ENCODE measurements at places on chromosomes 12 and 14.

DNA sequence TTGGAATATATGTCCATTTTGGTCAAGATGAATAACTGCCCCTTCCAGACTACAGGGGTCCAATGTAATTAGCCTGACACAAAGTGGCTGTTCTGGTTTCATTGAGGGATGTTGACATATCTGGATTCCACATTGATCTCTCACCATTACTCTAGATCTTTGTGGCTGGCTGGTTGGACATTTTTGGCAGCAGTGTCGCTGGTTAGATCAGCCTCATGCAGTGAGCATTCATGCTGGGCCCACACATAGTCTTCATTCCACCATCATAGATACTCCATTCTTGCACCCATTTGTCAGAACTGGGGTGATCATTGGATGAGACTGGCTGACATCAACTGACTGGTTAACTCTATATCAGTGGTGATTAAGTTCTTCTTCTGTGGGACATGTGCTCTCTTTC lies 74.4 kb downstream of the MGST1 start:
- peak; percentile 54 for DNase-seq

DNA sequence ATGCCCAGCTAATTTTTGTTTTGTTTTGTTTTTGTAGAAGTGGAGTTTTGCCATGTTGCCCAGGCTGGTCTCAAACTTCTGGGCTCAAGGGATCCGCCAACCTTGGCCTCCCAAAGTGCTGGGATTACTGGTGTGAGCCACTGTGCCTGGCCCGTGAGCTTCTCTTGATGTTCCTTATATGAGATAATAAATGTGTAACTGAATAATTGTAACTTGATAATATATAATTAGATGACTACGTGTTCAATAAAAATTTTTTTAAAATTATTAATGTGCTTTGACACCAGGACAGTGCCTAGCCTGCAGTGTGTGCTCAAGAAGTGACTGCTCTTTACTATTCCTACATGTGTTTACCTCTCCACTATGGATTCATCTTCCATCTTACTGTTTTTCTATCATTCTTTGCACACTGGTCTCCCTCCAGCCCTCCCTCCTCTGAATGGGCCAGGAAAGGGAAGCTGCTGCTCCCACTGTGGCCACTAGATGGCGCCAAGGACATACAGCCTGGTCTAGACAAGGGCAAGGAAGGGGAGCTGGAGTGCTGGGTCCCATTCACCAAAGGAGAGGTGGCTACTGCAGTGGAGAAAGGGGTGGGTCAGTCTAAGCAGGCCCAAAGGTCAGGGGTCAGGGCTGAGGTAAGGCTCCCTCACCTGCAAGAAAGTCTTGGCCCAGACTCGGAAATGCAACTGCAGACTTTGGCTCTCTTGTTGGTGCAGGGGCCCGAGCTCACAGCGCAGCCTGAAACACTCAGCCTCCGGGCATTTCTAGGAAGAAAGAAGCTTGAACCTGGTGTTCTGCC lies 14.7 kb upstream of the ZNF385A start:
- peak; percentile 83 for DNase-seq

DNA sequence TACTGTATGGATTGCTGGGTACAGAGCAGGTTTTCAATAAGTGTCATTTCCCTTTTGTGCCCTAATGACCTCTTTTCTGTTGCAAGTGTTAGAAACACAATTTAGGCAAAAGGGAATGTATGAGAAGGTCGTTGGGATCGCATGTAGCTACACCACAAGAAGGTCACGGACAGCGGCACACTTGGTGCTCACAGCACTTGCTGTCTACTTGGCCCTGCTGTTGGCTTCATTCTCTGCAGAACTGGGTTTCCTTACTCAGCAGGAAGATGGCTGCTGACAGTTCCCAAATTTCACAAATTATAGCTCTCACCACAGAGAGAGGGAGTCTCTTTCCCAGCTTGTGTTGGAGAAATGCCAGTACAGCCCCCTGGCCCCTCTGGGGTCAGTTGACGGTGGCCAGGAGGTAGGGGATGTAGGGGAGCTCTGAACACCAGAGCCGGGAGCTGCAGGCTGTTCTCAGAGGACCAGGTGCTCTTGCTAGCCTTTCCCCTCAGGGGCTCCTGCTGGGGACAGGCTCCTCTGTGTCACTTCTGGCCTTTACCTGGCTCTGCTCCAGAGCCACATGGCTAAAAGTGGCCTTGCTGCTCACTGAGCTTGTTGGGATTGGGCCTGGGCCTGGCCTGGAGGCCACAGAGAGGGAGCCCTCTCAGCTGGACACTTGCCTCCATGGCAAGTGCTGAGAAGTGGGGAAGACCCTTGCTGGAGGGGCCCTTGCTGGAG lies 50.9 kb upstream of the BCL7A start:
- no peak for DNase-seq

DNA sequence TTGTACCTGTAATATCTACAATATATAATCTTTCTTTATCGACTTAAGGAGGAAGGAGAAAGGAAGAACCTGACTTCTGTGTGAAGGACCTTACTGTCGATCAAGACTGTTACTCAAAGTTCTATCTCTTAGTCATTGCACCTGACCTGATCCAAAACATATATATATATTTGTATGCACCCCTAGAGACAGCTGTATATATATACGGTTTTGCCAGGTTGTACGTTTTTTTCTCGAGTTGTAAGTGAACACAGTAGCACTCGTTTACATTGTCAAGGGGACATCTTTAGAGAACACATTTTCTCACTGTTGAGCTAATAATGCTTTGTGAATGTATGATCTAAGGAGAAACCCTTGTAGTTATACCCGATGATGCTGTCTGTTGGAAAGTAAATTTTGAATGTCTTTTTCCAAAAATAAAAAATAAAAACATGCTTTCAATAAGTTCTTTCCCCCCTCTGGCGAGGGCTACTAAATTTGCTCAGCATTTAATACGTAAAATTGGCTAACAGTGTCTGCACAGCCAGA lies 536 bp upstream of the SLC35E3 start:
- DNase-seq = no peak

GRCh38 chr14:91041450-91041849 lies 19.0 kb downstream of the RPS6KA5 start:
- no peak for DNase-seq

- peak; percentile 83 for DNase-seq
Measured at GRCh38 chr14:56342494-56342942, 224.3 kb downstream of the PELI2 start.

Data from fibroblast of mammary gland (primary cell).